Stimulated activated CD8-positive, alpha-beta memory T cell treated with anti-CD3 and anti-CD28 coated beads, Interleukin-2, amount 100 ng/mL, for 1 hour (primary cell): ENCODE measurements at places on chromosomes 7 and 10.

GRCh38 chr10:102421757-102422512, 1.3 kb downstream of the FBXL15 start:
- no peak for DNase-seq

DNA sequence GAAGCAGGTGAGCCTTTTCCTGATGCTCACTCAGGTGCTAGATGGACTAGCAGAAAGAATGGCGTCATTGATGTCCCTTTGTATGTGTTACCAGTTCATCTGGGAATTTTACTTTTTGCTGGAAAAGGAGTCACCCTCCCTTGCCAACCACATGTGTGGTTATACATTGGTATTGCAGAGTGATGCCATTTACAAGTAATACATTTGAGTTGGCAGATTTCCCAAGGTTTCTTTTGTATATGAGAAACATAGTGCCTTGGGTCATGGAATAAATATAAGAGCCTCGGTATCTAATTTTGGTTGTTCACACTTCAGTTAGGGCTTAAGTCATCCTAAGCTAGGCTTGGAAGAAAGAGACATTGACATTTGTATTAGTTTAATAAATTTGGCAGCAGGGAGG, 10.4 kb upstream of the ATXN7L1 start:
- no peak for DNase-seq

GRCh38 chr10:114822444-114823076, 980 bp downstream of the FHIP2A start:
- DNase-seq = no peak

- no peak for DNase-seq
Observed at GRCh38 chr7:37100735-37101331, 347.8 kb downstream of the ELMO1 start.

GRCh38 chr7:29588900-29589696, 25.5 kb downstream of the PRR15 start:
- DNase-seq = no peak

DNA sequence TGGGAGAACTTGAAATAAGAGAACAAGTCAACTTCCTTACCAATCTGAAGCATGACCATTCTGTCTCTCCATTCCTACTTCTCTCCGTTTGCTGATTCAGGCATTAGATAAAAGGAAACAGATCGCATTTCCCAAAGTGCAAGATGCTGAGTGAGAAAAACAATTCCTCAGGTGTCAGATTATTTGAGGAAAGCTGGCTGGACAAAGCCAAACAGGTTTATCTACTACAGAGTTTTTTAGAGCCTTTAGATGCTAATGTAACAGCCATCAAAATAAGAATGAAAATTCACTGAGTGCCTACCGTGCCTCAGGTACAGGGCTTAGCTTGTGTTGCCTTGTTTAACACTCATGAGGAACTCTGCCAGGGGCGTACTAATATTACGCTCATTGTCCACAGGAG, 135.9 kb upstream of the MBL2 start:
- DNase-seq = no peak

GRCh38 chr7:47818796-47819606, 129.3 kb downstream of the PKD1L1 start:
- DNase-seq = no peak
